ENCODE measurements at places on chromosomes 5 and 9.

DNA sequence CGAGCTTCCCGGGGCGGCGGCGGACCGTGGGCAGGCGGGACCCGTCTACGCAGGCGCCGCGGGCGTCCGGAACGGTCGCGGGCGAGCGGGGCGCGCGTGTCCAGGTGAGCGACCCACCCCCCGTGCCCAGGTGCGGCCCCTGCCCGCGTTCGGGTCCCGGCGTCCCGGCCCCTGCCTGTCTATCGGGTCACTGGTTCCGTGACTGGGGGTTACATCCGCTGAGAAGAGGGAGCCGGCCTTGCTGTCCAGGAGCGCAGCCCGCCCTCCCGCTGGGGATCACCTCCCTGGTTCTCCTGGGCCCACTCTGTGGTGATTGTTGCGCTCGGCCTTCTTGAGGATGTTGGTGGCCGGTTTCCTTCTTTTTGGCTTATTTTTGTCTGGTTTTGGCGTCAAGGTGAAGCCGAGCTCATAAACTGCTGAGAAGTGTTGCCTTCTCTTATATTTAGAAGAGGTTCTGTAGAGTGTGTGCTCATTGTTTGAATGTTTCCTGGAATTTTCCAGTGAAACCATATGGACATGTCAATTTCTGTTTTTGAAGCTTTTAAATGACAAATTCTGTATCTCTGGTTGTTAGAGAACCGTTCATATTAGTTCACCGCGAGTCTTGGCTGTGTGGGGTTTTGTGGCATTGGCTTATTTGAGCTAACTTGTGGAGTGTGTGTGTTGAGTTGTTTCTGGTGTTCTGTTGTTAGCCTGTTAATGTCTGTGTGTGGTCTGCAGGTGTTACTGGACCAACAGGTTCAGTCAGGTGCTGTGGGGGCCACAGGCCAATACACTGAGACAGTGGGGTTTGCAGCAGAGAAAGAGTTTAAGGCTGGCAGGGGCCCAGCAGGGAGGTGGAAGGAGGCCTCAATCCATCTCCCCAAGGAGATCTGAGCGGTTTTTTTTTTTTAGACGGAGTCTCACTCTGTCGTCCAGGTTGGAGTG, 621 bp downstream of the CEP72 start:
- peak; percentile 30 for DNase-seq

DNA sequence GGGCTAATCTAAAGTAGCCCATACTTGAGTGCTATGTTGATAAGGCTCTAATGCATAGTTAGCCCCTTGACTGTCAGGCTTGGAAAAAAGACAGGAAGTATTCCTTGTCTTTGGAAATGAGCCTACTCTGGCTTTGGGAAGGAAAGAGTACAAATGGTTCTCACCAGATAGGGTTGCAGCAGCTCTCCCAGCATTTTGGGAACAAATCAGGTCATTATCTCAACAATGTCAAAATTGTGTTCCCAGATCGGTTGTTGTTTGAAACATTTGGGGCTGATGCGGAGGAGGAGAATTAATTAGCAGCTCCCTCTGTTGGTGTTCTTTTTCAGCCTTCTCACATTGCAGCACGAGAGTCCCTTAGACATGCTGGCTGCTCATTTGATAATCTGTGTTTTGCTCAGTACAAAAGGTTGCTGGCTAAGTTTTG, 294.7 kb upstream of the DMRT1 start:
- DNase-seq = peak; percentile 22

- DNase-seq = peak; percentile 35
Observed at GRCh38 chr9:35605351-35606137, 482 bp downstream of the TESK1 start.

DNA sequence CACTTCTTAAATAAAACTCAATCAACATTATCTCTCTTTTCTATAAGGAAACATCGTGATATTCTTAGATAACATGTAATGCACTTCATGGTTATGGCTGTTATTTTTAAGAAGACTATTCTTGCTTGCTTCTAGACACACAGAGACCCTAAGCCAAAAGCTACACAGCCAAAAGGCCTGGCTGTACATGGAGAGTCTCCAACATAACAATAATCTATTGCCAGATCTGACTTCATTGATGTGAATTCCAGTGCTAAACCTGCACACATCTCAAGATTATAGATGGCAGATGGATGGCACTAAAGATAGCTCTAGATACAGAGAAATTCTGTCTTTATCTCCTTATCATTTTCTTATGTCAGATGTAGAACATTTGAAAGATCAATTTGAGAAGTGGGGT, 811.6 kb upstream of the ZNF608 start:
- no peak for DNase-seq

DNA sequence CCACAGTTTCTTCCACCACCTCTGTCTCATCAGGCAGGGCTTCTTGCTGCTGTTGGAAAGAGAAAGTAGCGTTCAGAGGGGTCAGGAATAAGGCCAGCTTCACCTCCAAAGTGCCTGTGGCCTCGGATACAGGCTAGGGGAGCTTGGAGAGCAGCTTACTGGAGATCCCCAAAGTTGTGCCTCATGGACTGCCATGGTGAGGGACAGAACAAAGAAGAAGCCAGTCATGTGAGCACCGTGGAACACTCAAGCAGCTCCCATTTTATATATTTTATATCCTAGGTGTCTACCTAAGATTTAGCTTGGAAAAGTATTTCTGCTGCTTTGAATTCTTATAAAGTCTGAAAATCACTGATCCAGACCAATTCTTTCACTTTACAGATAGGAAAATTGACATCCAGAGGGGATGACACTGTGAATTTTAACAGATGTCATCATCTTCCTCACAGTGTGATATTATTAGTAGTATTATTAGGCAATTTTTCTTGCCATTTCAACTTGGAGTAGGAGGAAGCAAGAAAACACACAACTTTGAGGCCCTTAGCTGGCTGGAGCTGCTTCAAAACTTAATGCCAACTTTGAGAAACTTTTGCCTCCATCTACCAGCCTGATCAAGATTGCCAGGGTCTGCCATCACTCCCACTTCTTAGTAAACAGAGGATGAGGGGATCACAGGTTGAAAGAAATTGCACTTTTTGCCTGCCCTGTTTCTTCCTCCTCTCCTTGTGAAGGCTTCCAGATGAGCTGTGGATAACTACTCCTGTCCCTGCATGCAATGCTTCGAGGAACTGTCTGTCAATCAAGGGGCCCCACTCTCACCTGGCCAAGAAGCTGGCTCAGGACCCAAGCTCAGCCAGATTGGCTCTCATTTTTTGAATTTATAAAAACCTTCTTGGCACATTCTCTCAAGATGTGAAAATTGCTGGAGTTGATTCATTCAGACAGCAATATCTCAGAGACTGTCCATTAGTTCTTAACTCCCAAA, 11.8 kb downstream of the SPARC start:
- DNase-seq = no peak

- DNase-seq = no peak
Observed at GRCh38 chr5:38613992-38614836, 57.8 kb upstream of the LIFR start.

- no peak for DNase-seq
Observed at GRCh38 chr5:1268666-1269065, 26.2 kb downstream of the TERT start.

DNA sequence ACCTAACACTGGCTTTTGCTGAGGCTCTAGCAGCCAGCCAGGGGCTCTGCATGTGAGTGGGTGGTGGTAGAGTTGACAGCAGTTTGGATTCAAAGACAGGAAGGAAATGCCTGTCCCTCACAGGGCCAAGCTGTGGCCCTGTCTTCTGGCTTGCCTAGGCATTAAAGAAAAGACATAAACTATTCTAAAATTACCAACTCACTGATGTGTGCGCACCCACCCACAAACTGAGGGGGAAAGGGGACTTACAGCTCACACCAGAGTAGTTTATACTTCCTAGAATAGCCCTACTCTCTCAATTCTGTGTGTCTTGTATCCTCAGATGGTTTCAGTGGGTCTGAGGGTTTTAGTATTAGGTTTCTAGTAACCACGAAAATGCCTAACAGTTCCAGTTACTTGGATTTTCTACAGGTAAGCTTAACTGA, 18.3 kb upstream of the IL13 start:
- no peak for DNase-seq

DNA sequence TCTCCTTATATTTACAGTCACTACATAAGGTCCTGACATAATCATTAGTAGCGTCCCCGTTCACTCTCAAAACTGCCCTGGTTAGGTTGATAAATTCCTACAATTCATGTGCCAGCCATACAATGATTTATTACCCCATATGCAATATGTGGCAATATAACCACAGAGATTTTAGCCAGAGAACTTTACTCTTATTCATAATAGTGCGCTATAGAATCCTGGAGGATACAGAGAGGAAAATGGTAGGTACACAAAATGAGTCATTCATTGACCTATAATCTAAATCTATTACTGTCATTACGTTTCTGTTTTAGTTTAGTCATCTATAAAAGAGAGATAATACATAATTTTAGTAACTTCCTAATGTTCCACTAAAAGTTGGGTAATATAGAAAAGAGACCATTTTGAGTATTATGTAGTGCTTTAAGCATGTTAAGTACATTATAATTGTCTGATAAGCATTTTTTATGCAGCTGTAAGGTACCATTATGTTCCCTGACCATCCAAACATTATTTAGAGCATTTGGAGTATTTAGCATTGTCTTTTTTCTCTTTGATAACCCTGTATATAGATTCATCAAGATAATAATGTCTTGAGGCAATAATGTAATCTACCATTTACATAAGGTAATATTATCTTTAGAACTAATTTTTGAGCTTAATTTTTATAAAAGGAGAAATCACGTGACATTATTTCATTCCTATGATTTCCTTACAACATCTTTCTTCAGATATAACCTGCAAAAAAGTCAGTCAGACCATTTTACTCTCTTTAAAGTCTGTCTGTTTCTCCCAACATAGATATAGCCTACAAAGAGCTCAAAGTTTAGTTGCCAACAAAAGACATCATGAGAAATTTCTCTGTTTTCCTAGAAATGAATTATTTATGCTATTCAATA, 655.5 kb upstream of the ZNF608 start:
- DNase-seq = no peak

GRCh38 chr5:125338440-125339174, 592.2 kb upstream of the ZNF608 start:
- no peak for DNase-seq

DNA sequence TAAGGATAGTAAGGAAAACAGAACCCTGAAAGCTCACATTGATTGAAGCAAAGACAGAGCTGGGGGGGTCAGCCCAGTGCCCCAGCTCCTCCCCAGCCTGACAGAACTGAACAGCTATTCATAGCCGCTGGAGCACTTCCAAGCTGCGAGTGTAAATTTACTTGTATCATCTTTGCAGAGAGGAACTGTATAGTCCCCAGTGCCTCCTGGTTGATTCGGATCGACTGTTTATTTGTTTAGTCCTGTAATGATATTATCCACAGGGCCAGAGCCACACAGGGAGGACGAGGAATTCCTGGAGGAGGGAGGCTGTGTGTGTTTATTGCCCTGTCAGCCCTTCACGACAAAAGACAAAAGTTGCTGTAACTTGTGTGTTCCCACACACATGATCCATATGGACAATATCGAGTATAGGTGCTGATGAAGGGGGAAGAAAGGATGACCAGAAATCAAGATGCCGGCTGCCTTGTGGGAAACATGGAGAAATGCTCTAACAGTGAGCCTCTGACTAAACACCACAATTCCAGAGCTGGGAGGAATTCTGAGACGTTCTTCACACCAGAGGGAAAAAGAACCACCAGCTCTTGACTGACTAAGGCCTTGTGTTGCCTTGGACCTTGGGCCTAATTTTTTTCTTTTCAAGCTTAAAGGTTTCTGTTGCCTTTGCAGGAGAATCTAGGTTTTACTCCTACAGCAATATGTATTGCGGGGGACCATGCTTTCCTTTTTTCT, 31.1 kb downstream of the FOXD1 start:
- peak; percentile 23 for DNase-seq

DNA sequence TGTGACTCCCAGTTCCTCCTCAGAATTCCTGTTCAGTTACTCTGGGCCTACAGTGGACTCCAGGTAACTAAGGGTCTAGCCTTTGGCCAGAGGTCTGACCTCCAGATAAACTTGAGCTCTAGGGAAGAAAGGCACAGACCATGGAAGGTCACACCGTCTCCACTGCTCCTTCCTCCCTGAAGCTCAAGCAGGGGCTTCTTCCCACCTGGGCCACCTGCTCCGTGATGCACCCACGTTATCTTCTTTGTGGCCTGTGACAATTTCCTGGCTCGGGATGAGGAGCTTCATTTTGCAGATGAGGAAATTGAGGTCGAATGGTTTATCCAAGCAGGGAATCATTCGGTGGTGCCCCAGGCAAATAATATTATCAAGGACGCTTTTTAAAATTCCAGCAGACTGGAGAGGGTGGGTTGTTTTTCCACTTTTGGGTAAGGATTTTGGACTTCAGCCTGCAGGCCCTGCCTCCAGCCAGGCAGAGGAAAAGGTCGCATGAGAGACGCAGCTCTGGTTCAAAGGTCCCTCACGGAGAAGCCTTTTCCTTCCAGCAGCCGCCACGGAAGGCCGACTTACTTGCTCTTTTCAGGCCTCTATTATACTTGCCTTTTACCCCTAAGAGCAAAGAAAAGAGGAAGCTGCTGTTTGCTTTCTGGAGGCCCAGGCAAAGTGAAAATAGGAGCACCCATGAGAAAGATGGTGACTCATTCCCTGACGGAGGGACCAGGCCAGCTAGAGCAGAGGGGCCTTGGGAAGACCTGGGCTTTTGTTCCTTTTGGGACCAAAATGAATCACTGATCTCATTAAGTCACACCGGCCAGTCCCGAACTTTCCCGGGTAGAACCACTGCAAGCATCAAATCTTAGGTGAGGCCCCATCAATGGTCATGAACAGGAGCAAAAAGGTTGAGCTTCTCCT, 22.8 kb upstream of the DUSP1 start:
- DNase-seq = no peak

DNA sequence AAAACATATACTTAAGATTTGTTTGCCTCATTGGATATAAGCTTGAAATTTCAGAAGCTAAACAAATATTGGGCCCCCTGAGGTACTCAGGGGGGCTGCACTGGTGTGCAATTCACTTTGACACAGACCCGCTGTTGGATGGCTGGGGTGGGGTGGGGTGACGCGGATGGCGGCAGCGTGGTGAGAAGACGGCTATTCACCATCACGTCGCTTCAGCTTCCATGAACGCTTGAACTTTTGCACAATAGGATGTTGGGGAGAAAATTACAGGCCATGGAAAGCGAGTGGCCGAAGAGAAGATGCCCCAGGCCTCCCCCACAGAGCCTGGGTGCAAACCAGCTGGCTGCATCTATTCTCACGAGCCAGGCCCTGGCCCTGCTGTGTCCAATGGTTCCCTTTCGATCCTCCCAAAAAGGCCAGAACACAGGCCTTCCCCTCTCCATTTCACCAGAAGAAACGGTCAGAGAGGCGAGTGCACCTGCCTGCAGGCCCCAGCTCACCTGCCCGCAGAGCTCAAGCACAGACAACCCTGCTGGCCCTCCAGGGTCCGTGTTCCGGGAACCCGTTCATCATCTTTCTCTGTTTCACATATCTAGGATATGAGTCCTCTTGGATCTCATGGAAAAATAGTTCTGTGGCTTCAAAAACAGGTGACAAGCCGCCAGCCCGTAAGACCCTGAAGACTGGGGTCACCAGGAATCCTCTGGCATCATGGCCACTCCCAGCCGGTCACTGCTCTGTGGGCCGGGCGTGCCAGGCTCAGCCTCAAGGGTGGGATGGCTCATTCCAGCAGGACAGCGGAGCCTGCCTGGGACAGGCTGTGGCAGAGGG, 46.8 kb upstream of the SARDH start:
- DNase-seq = no peak

GRCh38 chr9:134882204-134882785, 1.7 kb downstream of the FCN2 start:
- no peak for DNase-seq

Measured in NCI-H82 (cell line).